ENCODE measurements at places on chromosomes 2 and 18. TPM values are rescaled to one million over a fixed set of nuclear protein-coding genes. Genes with fewer than 3 reads are reported as not detected.

- H3K27me3 ChIP-seq, result peaks cover 4% of the 10 kb centered on the region
- H3K36me3 ChIP-seq, result no peaks in the 10 kb centered on the region
- DNase-seq, result no peak
- no peak overlapping the region for H3K27ac ChIP-seq
- no peaks in the 10 kb centered on the region for H3K4me1 ChIP-seq
These were observed 96.3 kb upstream of the ATP5MC3 start for GRCh38 chr2:175277772-175278171.

DNA sequence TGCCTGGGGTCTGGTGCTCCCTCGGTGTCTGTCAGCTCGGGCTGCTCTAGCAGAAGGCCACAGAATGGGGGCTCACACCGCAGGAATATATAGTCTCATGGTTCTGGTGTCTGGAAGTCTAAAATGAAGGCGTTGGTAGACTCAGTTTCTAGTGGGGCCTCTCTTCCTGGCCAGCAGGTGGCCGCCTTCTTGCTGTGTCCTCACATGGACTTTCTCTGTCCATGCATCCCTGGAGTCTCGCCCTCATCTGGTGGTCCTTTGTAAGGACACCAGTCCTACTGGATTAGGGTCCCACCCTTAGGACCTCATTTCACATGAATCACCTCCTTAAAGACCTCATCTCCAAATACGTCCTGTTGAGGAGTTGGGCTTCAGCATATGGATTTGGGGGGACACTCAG lies 65.7 kb downstream of the RRM2 start:
- H3K27ac ChIP-seq, result no peak overlapping the region
- H3K27me3 ChIP-seq, result no peaks in the 10 kb centered on the region
- peak; percentile 89 for DNase-seq
- no peak overlapping the region for H3K4me3 ChIP-seq
- H3K4me1 ChIP-seq, result no peaks in the 10 kb centered on the region

- no peaks in the 10 kb centered on the region for H3K36me3 ChIP-seq
- no peaks in the 10 kb centered on the region for H3K27me3 ChIP-seq
- no peak overlapping the region for H3K27ac ChIP-seq
- DNase-seq, result peak; percentile 68
- H3K4me1 ChIP-seq, result no peaks in the 10 kb centered on the region
- no peak overlapping the region for H3K4me3 ChIP-seq
These were observed 35.5 kb downstream of the HS6ST1 start for GRCh38 chr2:128282976-128283810.

GRCh38 chr18:44028109-44028508 lies 652.6 kb upstream of the SETBP1 start:
- H3K27me3 ChIP-seq, result no peaks in the 10 kb centered on the region
- H3K4me3 ChIP-seq, result no peak overlapping the region
- DNase-seq, result no peak
- H3K36me3 ChIP-seq, result no peaks in the 10 kb centered on the region

Gene SERPINB3
- not detected for total RNA-seq

GRCh38 chr2:173831312-173832229 lies 133.6 kb downstream of the SP3 start:
- peak overlapping the region; percentile 31 for H3K27ac ChIP-seq
- no peaks in the 10 kb centered on the region for H3K36me3 ChIP-seq
- H3K4me3 ChIP-seq, result peak overlapping the region; percentile 42

GRCh38 chr18:5543773-5544389 lies at the start of gene EPB41L3:
Gene EPB41L3, minus strand, starts transcription at chr18:5543997. Its CDS starts 54,814 bp downstream, at chr18:5489183.
- no peaks in the 10 kb centered on the region for H3K36me3 ChIP-seq
- H3K27me3 ChIP-seq, result no peaks in the 10 kb centered on the region
- H3K4me3 ChIP-seq, result no peak within 1 kb of the TSS

DNA sequence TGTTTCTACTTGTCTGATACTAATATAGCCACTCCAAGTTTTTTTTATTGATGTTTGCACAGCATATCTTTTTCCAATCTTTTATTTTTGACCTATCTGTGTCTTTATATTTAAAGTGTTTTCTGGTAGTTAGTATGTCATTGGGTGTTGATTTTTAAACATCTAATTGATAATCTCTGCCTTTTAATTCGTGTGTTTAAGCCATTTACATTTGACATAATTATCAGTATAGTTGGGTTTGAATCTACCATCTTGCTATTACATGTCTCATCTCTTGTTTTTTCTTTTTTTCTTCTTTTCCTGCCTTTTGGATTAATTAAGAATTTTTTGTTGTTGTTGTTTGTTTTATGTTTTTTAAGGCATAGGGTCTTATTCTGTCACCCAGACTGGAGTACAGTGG lies 44.2 kb downstream of the TAF1B start:
- H3K36me3 ChIP-seq, result peaks cover 6% of the 10 kb centered on the region
- peaks cover 13% of the 10 kb centered on the region for H3K4me1 ChIP-seq
- peak; percentile 22 for DNase-seq
- no peak overlapping the region for H3K27ac ChIP-seq
- no peaks in the 10 kb centered on the region for H3K27me3 ChIP-seq
